ENCODE measurements at places on chromosomes 16 and 17.

- no peak for DNase-seq
Measured at GRCh38 chr16:25593260-25593659, 98.5 kb upstream of the HS3ST4 start.

GRCh38 chr16:72836985-72837384 is 210.9 kb downstream of the ZFHX3 start:
- no peak for DNase-seq

- DNase-seq: no peak
Measured at GRCh38 chr17:28641579-28641978, 3.4 kb downstream of the BLTP2 start.

GRCh38 chr16:77897129-77897437 is 108.7 kb downstream of the VAT1L start:
- no peak for DNase-seq

DNA sequence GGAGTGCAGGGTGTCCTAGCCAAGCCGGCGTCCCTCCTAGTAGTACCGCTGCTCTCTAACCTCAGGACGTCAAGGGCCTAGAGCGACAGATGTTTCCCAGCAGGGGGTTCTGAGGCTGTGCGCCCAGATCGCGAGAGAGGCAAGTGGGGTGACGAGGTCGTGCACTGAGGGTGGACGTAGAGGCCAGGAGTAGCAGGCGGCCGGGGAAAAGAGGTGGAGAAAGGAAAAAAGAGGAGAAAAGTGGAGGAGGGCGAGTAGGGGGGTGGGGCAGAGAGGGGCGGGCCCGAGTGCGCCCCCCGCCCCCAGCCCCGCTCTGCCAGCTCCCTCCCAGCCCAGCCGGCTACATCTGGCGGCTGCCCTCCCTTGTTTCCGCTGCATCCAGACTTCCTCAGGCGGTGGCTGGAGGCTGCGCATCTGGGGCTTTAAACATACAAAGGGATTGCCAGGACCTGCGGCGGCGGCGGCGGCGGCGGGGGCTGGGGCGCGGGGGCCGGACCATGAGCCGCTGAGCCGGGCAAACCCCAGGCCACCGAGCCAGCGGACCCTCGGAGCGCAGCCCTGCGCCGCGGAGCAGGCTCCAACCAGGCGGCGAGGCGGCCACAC is at the start of gene MMP2:
Gene MMP2, plus strand, starts transcription at position 372 of the 603 bp plus-strand sequence. CDS start 282 bp downstream, outside the sequence.
- DNase-seq: no peak

- no peak for DNase-seq
Measured at GRCh38 chr17:40536295-40537171, 28.7 kb downstream of the CCR7 start.

GRCh38 chr17:33049781-33050414 is 58.3 kb downstream of the SPACA3 start:
- no peak for DNase-seq

All from stimulated activated CD8-positive, alpha-beta memory T cell treated with anti-CD3 and anti-CD28 coated beads, Interleukin-7, amount 100 ng/mL, for 4 hours (primary cell).